Activated naive CD4-positive, alpha-beta T cell treated with Interleukin-2 at 50 U/mL for 16 hours (primary cell): ENCODE measurements at places on chromosomes 2 and 18.

DNA sequence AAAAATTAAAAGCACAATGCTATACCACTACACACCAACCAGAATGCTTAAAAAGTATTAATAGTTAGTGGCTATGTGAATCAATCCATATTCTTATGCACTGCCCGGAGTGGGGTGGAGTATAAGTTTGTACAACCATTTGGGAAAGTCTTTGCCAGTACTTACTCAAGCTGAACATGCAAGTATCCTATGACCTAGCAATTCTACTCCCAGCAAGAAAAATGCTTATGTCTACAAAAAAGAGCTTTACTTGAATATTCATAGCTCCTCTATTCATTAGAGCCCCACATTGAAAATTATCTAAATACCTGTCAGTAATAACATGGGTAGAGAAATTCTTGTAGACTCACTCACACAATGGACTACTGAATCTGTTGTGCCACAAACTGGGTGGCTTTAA is 21.4 kb upstream of the CNOT11 start:
- no peak for DNase-seq

- DNase-seq, result no peak
Observed at GRCh38 chr2:173550143-173550542, 195.5 kb downstream of the CDCA7 start.

- no peak for DNase-seq
Observed at GRCh38 chr2:8412586-8412985, 269.3 kb upstream of the ID2 start.

GRCh38 chr18:40897884-40898283 is 1057.2 kb upstream of the PIK3C3 start:
- DNase-seq, result no peak

DNA sequence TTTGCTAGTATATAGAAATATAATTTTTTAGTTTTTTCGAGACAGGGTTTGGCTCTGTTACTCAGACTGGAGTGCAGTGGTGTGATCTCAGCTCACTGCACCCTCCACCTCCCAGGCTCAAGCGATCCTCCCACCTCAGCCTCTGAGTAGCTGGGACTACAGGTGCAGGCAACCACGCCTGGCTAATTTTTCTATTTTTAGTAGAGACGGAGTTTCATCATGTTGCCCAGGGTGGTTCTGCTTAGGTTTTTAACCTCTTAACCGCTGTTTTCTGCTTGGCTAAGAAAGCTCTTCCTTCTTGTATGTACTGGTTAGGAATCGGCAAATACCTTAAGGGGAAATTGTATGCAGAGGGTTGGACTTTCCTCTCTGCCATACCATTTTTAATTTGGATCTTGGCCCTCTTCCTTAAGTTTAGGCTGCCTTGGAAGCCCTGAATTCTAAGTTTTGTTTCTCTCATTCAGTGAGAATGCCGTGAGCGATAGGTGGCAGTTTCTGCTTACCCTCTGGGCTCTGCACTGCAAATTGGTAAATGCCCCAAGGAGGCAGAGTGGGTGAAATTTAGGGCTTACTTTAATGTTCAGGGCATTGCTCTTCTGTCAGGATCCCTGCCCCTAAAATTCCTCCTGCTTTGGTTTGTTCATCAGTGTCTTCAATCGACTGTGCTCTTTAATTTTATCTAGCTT is 32.3 kb downstream of the EML6 start:
- DNase-seq, result no peak

- DNase-seq, result no peak
Observed at GRCh38 chr18:32383050-32383819, 87.4 kb downstream of the GAREM1 start.

DNA sequence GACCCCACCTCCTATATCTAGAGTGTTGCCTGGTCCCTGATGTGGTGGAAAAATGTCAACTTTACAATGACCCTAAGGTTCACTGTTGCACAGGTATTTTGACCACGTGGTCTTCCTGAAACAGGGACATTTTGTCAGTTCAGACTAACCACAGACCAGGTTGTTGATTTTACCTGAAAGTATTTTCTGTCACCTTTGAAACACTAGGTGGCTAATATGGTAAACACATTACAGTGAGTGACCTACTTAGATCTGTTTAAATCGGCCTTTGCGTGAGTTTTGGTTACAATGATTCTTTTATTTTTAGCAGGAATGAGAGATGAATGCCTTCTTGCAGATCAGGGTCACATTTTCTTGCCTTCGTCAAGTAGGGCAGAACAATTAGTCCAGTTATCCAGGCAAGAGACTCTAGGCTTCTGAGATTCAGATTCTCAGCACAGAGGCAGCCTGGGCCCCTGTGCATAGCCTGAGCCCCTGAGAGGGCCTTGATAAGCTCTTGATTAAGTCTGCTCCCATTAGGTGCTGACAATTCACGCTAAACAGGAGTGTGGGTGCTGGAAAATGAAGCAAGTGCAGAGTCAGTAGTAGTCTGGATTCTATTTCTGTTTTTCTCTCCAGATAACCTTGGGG is 226.2 kb downstream of the KCNS3 start:
- DNase-seq, result no peak

GRCh38 chr2:233218836-233219235 is 32.6 kb upstream of the ATG16L1 start:
- DNase-seq, result no peak

DNA sequence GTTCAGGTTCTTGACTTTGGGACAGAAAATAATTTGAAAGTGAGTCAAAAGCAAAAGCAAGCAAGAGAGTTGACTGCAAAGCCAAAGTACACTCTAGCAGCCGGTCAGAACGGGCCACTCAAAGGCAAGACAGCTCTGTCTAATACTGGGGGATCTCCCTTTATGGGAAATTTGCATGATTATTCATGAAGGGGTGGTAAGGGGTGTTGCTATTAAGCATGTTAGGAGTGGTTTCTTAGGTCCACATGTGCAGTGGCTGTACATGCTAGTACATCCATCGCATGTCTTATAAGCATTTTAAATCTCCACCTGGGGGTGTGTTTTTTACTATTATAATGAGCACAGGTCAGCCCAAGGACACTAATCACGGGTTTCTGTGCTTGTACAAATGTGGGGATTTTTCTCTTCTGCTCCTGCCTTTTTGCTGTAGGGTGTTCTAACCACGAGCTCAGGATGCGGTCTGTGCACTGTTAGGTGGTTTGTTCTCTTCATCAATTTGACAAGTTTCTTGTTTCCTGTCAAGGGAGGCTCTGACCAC is 60.2 kb upstream of the SPP2 start:
- DNase-seq, result peak; percentile 39

- DNase-seq, result no peak
Observed at GRCh38 chr2:28413152-28413898, 20.7 kb downstream of the FOSL2 start.

DNA sequence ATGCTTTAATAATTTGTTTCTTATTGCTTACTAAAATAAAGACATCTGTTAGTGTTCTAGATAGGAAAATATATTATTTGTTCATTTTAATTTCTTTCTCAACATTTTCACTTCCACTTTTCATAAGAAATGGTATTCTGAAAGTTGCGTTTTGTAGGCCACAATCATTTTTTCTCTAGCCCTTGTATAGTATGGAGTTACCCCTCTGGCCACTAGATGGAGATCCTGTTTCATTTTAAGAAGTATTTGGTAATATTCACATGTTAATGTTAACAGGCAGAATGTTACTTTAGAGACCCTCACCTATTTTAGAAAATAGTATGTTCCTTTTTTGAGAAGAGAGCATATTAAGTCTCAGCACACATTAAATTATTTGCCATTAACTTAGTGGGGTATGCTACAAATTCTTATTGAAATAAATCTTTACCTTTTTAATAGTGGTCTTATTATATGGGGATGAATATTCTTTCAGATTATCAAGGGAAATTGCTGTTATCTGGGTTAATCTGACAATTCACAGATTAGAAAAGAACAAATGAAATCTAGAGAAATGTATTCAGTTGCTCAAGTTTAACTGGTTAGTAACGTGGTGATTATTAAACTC is 73.9 kb upstream of the TTC27 start:
- DNase-seq, result no peak

- no peak for DNase-seq
Observed at GRCh38 chr2:196592911-196593881, 46.3 kb upstream of the CCDC150 start.

- no peak for DNase-seq
Observed at GRCh38 chr2:98457045-98457696, 12.5 kb downstream of the INPP4A start.

GRCh38 chr2:101446869-101447268 is 28.0 kb downstream of the RFX8 start:
- DNase-seq, result no peak

GRCh38 chr18:51617167-51617566 is 419.7 kb upstream of the MEX3C start:
- no peak for DNase-seq

GRCh38 chr2:194104687-194105086 is 1552.3 kb upstream of the SLC39A10 start:
- DNase-seq, result no peak

DNA sequence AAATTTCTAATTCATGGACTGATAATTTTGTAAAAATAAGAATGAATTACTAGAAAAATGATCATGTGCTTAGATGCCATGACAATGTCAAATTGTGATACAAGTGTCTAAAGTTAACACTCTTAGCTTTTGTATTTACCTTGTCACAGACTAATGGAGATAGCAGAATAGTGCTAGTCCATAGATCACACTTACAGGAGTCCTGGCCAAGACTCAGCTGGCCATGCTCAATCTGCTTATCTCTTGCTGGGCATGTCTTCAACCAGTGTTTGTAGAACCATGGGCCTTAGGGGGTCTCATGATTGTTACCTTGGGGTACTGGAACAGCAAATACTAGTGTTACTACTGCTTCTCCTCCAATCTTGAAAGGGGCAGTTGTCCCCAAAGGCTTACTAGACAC is 44.0 kb downstream of the TET3 start:
- no peak for DNase-seq

DNA sequence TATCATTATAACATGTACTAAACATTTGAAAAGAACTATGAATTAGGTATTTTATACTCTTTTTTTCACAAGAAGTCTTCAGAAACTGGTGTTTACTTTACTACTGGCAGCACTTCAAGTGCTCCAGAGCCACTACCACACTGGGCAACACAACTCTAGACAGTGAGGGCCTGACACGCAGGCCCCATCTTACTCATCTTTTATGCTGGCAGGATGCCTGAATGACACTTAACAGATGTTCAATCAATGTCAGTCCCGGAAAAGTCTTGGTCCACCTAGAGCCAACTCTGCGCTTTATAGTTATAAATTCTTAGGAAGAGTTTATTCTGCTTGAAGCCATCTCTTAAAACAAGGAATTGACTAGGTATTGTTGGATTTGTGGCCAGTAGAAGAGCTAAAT is 8.7 kb upstream of the WIPF1 start:
- DNase-seq, result peak; percentile 50

DNA sequence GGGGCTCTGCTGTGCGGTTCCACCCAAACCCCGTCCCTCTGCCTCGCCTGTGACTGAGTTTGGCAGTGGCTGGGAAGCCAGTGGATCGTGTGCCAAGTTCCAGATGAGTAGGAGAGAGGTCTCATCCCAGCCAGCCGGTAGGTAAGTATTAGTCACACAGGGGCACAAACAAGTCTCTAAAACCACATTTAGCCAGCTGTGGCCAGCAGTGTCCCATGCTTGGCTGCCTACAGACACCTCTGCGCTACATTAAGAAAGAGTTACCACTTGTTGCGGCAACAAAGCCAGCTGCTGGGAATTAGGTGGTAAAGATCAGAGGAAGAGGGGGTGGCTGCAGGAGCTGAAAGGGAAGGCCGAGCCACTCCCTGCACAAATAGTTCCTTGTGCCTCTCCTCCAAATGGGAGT is 81.2 kb downstream of the GATA6 start:
- DNase-seq, result no peak

GRCh38 chr18:62258616-62259015 is 66.5 kb upstream of the TNFRSF11A start:
- DNase-seq, result no peak

- DNase-seq, result no peak
Observed at GRCh38 chr2:127619877-127620705, 25.9 kb upstream of the GPR17 start.

GRCh38 chr2:229090225-229090624 is 180.9 kb downstream of the PID1 start:
- DNase-seq, result no peak

- DNase-seq, result no peak
Observed at GRCh38 chr2:113972766-113973165, 82.9 kb downstream of the ACTR3 start.

DNA sequence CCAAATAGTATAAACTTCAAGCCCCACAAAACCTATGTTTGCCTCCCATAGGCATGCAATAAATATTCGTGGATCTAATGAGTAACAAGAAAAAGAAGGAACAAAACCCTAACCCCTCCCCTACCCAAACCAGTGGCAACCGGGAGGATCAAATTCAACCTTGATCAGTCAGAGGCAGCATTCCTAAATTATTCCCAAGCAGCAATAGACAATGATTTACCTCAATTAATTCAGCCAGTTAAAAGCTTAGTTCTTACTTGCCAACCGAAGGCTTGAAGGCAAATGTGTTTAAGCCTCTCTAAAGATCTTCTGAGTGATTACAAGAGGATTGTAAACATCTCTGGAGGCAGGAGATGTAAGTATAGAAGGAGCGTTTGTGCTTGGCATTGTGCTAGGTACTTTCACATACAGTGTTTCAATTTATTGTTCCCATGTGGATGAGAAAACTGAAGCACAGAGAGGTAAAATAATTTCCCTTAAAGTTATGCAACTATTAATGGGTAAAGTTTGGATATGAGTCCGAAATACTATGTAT is 197.7 kb downstream of the MTX2 start:
- no peak for DNase-seq

GRCh38 chr2:105186967-105187498 is 54.5 kb upstream of the GPR45 start:
- DNase-seq, result no peak

- DNase-seq, result no peak
Observed at GRCh38 chr2:68039317-68039716, 23.5 kb downstream of the C1D start.

DNA sequence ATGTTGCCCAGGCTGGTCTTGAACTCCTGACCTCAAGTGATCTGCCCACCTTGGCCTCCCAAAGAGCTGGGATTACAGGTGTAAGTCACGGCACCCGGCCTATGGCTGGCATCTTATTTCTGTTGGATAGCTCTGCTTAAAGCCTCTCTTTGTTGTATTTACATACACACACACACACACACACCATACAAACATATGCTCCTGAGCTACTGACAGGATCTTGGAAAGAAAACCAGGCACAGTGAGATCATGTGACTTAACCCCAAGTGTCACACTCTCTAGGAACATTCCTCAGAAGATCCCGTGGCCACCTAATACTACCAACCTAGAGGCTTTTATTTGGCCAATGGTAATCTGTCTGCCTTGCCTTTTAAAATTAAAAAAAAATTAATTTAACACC is 85.1 kb upstream of the HAAO start:
- DNase-seq, result no peak

GRCh38 chr2:44118257-44118656 is 50.4 kb upstream of the PPM1B start:
- DNase-seq, result peak; percentile 21

DNA sequence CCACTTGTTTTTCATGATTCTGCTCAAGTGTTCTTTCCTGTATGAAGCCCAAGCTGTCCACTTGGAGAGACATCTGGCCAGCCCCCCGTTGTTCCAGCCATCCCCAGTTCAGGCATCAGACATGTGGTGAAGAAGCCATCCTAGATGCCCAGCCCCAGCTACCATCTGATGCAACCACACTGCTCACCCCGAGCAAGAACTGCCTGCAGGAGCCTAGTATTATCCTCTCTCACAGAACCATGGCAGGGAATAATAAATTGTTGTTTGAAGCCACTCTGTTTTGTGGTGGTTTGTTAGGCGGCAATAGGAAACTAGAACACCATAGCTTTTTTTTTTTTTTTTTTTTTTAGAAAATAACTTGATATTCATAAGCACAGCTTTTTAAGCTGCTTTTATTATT is 19.5 kb upstream of the DARS1 start:
- no peak for DNase-seq

- DNase-seq, result no peak
Observed at GRCh38 chr2:199811346-199811745, 39.6 kb downstream of the FTCDNL1 start.
